Activated naive CD8-positive, alpha-beta T cell treated with anti-CD3 and anti-CD28 coated beads for 36 hours (primary cell): ENCODE measurements at places on chromosomes 12 and 14.

DNA sequence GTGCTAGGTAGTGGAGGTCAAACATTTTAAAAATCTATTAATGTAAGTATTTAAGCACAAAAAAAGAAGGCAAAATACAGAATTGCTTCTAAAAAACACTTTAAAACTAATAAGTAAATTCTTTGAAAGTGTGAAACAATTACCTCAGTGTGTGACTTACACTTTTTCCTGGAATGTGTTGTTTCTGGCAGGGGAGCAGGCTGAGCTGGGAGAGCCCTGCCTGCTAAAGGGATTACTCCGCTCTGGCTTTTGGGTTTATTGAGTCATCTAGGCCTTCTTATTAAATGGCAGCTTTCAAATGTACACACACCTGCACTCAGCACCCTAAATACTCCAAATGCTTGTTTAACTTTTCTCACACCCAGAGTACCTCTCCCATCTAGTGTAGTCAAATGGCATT, 279.8 kb downstream of the AKAP6 start:
- DNase-seq: no peak

DNA sequence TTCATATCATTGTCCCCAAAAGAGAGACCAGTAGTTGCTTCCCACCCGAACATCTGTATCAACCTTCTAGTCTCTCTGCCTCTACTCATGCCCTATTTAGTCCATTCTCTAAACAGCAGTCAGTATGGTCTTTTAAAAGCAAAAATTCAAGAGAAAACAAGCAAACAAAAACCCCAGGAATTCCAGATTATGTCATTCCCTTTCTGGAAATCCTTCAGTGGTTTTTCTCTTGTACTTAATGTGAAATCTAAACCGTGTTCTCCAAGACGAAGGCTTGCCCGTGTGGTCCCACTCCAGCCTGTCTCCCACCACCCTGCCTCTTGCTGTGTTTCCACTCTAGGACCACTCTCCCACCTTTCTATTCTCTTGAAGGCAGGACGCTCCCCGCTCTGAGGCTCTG, 90.8 kb downstream of the TMEM30B start:
- no peak for DNase-seq

DNA sequence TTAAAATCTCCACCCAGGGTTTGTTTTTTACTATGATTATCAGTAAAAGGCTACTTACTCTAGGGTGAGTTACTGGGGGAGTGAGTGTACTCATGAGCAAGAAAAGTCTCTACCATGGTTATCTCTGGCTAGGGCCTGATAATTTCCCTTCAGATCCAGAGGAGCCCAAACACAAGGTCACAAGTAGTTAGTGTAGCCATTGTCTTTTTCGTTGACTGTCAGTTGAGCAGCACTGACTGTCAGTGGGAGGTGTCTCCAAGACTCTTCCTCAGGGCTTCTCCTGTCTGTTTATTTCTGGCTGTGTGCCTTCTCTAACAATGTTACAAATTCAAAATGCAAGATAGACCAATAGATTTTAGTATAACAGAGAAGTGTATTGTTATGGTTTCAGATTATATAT, 181.2 kb upstream of the MIS18BP1 start:
- no peak for DNase-seq

GRCh38 chr14:29062976-29063375, 296.4 kb downstream of the FOXG1 start:
- no peak for DNase-seq

DNA sequence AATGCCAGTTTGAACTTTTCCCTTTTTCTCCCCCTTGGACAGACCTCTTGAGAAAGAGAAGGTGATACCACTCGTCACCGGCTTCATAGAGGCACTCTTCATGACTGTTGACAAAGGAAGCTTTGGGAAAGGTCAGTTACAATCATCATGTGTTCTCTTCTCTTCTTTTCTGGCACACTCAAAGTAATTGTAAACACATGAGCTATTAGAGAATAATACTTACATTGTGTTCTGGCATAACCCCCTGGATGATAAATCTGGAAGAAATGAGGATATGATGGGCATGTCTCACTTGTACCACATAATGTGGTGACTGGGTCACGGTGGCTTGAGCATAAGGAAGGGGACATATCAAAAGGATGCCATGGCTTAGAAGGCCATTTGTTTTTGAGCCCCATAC, 20.0 kb downstream of the UTP20 start:
- no peak for DNase-seq

DNA sequence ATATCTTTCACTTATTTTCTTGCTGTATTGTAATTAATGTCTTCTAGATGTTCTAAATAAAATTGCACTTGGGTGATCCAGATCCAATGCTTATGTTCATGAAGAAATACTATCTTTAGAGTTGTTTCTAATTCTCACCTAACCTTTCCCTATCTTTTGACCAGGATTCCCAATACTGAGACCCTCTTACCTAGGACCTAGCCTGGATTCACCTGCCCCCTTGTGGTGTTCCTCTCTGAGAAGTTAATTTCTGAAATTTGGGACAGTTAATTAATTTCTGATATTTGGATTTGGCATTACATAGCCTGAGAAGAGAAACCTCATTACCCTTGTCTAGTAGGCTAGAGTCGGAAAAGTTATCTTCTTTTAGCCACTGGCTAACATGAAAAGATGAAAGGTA, 29.5 kb downstream of the FOXA1 start:
- no peak for DNase-seq

DNA sequence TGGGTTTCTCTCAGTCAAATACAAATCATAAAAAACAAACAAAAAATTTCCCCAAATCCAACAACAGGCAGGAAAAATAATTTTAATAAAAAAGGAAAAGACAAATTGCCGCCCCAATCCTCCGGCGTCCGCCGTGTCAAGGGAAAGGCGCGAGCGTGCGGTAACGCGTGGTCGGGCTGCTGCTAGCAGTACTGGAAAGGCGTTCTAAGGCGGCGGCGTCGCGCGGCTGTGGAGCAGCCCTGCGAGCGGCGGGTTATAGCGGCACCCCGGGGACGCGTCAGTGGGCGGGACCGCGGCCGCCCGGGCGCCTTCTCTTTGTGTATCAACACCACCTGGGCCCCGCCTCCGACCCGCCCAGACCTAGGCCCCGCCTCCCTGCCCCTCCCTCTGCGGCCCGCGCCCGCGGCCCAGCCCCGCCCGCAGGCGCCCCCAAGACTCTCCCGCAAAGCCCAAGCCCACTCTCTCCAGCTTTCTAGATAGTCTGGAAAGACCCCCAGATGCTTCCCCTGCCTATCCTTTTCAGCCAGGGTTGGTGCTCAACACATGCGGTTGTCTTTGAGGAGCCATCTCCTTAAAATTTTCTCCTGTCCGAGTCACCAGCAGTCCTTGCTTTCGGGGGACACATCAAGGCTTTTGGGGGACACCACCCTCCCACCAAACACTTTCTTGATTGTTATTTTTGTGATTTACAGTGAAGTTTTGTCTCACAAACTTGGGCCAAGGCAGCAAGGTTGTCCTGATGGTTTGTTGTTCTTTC, at the start of gene SLC38A2:
TSS of gene SLC38A2 (minus strand) at position 230 of the 757 bp plus-strand sequence. CDS start 1,480 bp downstream, outside the sequence.
- DNase-seq: peak; percentile 95

- no peak for DNase-seq
Observed at GRCh38 chr12:2372178-2372577, 319.4 kb downstream of the CACNA1C start.

- DNase-seq: no peak
Observed at GRCh38 chr12:119692997-119693396, 25.1 kb downstream of the PRKAB1 start.

DNA sequence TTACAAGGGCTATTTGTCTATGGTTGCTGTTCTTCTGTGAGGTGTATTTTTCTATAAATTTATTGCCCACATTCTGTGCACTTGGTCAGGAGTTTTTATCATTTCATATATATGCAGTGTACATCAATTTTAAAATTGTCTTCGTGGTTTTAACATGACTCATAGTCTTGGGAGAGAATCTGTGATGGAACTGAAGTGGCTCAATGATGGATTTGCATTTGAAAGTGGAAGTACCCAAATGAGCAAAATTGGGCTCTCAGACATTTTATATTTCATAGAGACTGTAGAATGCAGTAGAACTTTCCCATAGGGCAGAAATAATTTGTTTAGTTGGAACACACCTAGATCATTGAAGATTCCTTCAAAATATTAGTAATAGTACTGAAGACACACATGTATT, 1.9 kb upstream of the SCFD1 start:
- no peak for DNase-seq

DNA sequence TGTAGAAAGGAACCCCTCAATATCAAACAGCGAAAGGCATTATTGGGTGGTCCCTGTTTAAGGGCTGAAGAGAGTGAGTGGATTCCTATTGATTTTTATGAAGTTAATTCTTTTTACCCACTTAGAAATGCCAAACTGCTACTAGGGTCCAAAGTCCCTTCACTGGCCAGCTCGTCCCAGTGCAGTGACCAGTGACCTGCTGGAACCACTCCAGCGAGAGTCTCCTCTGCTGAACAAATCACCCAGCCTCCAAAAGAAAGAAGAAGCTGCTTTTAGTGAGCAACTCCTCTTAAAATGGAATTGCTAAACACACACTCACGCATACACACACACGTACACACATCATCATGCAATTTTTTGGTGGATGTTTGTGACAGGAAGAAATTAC, 198.2 kb upstream of the PLEKHG7 start:
- DNase-seq: no peak

DNA sequence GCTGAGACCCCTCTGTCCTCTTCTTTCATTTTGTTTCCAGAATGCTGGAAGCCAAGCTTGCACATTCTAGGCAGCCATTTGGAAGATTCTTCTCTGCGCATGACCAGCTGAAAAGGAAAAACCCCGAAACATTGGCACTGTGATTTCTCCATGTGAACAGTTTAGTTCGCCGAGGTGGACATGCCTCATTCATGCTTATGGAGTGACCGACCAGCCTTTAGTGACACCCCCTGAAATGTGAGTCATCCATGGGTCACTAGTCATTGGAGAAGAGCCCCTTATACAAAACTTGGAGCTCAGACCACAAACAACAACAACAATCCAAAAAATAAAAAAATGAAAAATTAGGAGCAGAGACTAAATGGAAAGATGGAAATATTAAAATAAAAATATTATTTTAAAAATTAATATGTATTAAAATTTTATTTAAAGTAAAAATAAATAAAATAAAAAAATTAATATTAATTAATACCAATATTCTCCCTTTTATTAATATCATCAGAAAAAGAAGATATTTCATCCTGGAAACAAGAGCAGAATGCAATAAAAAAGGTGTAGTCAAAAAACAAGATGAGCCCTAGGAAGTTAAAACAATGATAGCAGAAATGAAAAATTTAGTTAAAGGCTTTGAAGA, 9.5 kb upstream of the KRT7 start:
- no peak for DNase-seq

GRCh38 chr14:50516091-50516490, 16.3 kb downstream of the MAP4K5 start:
- DNase-seq: no peak

- DNase-seq: no peak
Observed at GRCh38 chr12:10238526-10238925, 25.8 kb downstream of the GABARAPL1 start.

DNA sequence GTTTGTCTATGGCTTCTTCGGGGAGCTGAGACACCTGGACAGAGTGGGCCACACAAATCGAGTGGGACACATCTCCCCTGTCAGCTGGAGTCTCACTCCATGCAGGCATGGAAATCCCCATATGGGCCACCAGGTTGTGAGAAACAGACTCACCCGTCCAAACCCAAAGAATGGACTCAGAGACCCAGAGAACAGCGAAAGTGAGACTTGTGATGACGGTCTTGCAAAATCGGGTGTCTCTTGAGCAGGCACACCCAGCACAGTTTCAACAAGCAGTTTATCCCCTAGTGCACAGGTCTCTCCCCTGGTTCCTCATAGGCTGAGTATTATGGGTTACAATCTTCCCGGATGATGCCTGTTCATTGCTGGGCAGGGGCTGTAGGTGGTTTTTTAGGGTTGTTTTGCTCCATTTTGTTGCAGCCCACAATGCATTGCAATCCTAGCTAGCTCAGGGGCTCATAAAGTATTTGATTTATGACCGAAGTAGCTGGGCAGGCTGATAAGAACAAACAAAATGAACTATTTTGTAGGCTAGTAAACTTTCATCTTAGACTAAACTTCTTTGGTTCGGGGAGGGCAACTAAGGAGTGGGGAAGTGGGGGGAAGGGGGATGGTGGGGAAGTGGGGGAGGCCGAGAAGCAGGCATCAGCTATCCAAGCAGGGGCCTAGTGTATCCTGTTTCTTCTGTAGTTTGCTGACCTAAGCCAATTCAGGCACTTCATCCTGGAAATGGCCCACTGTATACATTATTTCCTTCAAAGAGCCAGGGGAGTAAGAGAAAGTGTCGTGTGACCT, 45.3 kb downstream of the IQSEC3 start:
- DNase-seq: no peak

- DNase-seq: no peak
Observed at GRCh38 chr12:47190271-47190750, 110.6 kb upstream of the AMIGO2 start.

GRCh38 chr12:71703206-71703605, 17.3 kb downstream of the TMEM19 start:
- DNase-seq: no peak

GRCh38 chr12:114993165-114993564, 309.2 kb upstream of the TBX3 start:
- no peak for DNase-seq

DNA sequence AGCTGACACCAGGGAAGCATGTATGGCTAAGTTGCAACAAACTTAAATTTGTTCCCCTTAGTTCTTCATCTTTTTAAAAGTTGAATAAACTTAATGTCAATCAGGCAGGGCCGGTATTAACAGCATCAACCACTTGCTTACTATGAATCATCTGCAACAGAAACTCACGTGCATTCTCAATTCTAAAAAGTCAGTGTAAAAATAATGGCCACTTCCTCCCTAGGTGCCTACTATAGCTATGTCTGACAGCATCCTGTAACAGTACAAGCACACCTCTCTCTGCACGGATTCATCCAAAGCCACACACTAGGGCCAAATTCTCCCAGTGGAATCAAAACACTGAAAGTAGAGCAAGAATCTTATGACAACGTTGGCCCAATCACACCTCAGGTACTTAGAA, 48.6 kb downstream of the PPP1R36 start:
- no peak for DNase-seq

- DNase-seq: no peak
Observed at GRCh38 chr12:60752589-60752988, 1156.8 kb downstream of the SLC16A7 start.

- no peak for DNase-seq
Observed at GRCh38 chr12:121723200-121723599, 10.6 kb downstream of the TMEM120B start.

- no peak for DNase-seq
Observed at GRCh38 chr12:66603461-66603860, 75.4 kb downstream of the GRIP1 start.

DNA sequence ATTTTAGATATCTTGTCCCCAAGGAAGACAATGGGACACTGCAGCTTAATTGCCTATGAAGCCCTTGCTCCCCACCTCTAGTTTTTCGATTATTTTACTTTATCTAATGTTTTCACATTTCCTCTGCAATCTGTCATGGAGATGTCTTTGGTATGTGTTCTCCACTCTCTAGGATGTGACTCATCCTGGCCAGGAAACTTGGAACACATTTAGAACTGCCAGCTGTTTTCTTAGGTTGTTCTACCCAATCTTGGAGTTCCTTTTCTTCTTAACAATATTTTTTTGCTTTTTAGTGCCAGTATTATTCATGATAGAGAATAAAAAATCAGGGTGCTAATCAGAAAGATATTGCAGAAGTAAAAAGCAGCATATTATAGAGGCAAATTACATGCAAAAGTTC, 101.7 kb upstream of the CLEC14A start:
- DNase-seq: no peak
